ENCODE measurements at places on chromosomes 11 and 22.

DNA sequence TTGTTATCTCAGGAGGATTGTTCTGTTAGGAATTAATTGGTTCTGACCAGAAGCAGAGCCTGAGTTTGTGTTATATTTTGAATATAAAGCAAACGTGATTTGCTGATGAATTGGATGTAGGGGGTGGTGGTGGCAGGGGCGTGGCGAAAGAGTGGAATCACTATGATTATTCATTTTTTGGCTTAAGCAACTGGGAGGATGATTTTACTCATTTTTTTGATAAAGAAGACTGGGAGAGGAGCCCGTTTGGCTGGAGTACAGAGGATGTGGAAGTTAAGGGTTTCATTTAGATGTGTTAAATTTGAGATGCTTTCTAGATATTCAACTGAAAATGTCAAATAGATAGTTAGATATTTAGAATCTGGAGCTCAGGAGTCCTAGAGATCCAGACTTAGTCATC, 83.4 kb upstream of the MYO18B start:
- DNase-seq = no peak

DNA sequence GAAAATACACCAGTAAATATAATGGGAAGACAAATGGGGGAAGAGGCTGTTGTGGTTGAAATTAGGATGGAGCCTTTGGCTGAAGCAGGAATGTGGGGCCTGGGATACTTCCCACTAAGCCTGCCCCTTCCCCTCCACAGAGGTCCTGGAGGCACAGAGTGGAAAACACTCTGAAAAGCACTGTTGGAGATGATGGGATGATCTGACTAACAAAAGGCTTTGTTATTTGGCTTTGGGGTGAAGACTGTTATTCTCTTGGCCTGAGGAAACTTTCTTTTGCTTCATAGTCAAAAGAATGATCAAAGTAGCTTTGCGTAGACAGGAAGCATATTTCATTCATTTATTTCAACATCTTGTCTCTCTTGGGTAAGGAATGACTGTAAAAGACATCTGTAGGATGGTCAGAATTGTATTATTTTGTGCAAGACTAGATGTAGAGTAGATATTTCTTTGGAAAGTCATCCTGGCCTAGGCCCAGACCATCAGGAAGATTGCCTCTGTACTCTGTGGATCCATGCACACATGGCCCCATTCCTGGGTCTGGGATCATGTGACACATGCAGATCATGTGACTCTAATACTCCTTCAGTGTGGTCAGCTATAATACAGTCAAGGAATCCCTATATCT, 111.4 kb downstream of the SPON1 start:
- no peak for DNase-seq

DNA sequence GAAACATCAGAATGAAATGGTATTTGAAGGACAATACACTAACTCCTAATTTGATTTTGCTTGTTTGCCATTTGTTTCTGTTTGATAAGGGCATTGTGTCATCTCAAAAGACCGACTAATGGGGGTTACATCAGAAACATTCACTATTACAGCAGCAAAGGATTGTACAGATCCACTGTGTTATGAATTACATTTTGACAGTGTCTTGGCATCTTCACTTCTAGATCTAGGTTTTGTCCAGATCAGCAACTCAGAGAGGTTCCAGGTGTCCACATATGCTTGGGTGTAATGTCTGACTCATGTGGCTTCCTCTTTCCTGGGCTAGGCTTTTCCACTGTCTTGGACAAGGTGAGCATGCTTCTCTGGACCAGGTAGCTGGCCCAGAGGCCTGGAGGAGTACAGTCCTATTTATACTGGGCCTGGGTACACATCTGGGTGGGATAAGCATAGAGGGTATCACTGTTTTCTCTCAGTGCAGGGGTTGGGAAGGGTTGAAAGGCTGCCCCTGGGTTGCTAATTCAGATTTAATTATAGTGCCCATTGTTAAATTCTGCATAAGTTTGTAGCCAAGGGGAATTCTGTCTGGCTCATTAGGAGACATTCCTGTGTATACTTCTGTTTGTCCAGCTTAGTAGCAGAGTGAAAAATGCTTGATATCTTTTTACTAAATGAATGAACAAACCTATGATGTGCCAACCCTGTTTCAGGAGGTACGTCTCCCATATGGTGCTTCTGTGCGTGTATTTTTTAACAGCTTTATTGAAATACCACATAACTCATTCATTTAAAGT, 23.8 kb downstream of the DDI1 start:
- DNase-seq = no peak

DNA sequence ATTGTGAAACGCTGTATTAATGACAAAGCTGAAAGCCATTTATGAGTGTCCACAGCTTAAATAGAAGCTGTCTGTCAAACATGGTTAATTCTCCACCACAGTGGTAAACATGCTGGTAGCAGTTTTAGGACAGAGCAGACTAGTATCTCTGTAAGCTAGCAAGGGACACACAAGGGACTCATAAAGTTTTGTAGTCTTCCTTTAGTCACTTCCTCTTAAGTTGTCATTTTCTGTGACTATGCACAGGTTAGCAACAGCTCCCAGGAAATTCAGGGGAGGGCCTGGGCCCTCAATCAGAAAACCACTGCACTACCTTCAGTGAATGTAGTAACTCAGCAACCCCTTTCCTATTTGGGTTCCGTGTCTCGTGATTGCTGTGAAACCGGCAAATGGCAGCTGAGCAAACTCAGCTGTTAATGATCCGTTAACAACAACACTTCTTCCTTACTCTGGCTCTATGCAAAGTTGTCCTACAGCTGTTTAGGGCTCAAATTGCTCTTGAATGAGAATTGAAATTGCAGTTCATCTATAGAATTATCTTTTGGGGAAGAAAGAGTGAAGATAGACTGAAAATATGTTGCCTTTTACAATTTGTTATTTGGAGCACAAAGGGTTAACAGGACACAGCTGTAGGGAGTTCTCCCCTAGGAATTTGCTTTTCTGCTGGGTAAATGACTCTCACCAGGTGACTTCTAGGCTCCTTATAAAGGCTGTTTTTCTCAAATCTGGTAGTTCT, at the start of gene MMP26:
Gene MMP26, plus strand, starts transcription at position 731 of the 736 bp plus-strand sequence.
- DNase-seq = no peak

DNA sequence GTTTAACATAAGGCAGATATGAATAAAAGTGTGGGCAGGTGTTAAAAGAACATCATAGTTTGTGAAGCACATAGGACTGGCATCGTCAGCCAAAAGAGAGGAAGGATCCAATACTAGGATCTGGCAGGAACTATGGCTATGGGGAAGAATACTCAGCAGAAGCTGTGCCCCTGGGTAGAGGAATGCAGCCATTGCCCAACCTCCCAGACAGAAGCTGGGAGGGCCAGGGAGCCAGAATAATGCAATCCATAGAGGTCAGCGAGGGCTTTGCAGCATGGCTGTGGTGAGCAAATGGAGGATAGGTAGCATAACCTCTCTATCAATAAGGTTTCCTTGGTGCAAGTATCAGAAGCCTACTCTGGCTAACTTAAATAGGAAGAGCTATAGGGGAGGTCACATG, 11.7 kb upstream of the CSTF3 start:
- DNase-seq = no peak

DNA sequence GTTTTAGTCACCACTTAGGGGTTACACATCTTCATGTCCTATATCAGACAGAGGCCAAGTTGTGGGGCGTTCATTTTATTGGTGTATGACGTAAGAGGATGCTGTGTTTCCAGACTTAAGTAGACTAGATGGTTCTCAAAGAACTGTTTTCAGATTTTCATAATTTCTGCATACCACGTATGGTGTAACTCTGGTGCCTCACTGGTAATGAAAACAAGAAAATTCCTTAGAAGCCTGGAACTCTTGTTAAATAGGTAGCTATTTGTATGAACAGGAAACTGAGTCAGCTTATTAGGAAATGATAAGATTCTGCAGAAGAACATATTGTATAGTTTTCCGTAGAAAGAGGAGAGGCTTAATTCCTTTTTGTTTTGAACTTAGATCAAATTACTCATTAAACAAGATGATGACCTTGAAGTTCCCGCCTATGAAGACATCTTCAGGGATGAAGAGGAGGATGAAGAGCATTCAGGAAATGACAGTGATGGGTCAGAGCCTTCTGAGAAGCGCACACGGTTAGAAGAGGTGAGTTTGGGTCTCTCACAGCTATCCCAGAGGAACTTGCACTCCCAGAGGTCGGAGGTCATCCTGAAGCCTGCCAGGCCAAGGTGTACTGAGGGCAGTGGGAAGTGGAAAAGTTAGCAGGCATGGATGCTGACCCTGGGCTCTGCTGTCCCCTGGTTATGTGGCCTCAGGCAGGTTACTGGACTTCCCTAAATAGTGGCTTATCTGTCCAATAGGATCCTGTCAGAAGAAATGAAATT, 3.9 kb downstream of the CDC45 start:
- DNase-seq = no peak

- peak; percentile 32 for DNase-seq
Observed at GRCh38 chr11:24093375-24093774, 403.5 kb upstream of the LUZP2 start.

DNA sequence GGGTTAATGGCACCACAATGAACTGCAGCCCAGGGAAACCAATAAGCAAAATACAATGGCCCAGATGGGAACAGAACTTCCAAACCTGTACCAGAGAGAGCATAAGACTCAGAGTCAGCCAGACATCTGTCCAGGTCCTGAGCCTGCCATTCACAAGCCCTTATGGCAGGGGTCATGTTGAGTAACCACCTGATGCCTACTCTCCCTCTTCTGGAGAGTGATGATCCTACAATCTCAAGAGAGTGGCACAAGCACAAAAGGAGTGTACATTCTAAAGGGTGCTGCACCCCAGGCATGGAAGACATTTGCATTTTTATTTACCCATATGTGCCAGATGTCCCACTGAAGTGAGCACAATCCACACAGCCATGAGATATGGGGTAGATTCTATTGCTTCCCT, 10.6 kb downstream of the TENM4 start:
- DNase-seq = no peak

DNA sequence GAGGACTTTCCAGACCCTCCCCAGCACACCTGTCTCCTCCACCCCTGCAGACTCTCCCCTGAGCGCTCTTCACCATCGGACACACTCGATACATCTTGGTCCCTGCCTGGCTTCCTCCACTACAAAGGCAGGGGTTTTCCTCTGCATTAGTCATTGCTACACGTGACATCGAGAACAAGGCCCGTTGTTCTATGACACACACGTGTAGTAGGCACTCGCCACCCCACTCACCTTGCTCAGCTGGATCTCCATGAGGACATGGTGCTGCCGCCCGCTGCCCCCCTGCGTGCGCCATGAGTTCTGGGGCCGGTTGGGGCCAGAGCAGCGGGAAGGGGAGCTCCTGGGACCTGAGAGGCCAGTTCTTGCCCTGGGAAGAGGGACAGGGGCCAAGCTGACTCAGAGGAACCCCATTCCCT, 16.7 kb downstream of the ATG2A start:
- no peak for DNase-seq

DNA sequence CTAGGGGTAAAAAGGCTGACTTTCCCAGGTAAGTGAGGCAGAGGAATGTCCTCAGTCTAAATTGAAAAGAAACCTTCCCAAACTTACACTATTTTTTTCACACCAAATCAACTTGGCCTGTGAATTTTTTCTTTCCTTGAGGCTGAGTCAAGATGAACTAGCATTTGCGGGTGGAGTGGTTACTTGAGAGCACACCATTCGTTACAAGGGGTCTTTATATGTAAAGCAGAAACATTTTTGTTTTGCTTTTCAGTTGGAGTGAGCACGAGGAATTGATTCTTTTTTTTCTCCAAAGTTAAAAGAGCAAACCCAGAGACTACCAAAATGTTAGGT, 36.4 kb downstream of the MAML2 start:
- no peak for DNase-seq

DNA sequence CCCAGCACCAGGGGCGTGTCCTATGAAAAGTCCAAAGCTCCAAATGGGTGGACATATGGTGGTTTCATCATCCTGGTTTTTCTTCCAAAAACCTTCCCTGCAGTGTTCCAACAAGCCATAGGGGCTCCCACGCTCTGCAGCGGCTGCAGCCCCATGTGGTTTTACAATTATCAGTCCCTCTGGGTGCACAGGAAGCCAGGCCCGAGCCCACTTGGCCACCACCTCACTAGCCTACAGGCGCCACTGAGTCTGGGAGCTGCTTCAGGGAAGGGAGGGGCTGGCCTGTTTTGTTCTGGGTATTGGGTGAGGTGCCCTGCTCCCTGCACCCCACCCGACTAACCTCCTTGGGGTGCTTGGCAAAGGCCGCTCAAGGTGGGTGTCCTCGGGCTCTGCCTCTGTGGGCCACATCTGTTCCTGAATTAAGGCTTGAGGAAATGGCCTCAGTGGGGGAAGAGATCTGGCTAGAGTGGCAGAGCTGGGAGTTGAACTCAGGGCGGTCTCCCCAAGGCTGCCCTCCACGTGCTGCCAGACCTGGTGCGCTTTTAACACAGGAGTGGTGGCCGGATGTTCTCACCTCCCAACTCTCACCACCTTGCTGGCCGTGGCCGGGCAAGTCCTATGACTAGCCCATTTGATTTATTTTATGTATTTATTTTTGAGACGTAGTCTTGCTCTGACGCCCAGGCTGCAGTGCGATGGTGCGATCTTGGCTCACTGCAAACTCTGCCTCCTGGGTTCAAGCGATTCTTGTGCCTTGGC, 5.3 kb upstream of the CDC42BPG start:
- DNase-seq = no peak

DNA sequence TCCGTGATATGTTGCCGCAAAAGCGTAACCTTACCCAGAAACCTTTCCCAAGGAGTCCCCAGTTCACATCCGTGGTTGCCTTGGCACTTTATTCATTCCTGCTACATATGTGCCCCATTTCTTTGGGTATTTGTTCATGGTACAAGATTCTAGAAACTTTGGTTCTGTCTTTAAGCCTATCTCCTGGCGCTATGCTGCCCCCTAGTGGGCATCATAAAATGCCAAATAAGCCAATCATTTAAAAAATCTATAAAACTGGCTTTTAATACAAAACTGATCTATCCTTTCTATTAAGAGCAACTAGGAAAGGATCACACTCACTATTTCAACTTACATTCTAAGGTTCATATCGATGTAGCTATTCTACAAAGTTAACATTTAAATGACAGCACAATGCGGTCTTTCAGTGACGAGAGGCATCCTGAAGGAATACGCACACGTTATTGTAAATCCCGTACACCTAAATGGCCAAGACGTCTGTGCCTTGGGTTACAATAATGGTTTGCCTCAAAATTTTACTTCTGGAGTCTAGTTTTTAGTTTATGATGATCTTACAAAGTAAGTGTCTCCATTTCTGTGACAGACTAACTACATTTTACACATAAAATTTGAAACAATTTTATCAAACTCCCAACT, 16.2 kb downstream of the PIWIL3 start:
- DNase-seq = peak; percentile 36

DNA sequence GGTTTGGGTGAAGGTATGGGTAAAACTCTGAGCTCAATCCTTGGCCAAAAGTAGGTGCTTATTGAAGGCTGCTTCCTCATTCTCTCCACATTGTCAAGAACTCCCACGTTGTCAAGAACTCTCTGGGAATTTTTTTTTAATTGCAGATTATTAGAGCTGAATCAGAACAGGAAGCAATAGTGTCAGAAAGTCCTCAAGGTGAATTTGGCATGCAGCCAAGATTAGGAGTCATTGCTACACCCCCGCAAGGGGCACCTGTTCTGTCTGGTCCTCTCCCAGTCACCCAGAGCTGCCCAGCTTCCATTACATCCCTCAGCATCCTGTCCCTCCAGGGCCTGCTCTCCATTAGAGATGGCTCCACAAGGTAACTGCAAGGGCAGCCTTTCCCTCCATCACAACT, 996.5 kb downstream of the OPCML start:
- no peak for DNase-seq

Data from spinal cord (tissue), 10 donors.